ENCODE measurements at places on chromosomes 16 and 17.
A peak's percentile ranks its signal among the peaks of the same experiment; 100 is the strongest.

- no peak for DNase-seq
Observed at GRCh38 chr17:73462823-73463222, 151.0 kb upstream of the CDC42EP4 start.

GRCh38 chr17:8975091-8975725, 9.7 kb upstream of the PIK3R5 start:
- DNase-seq = no peak

- DNase-seq = no peak
Observed at GRCh38 chr16:67063008-67063407, 34.1 kb downstream of the CBFB start.

GRCh38 chr17:200586-200985, 19.1 kb upstream of the DOC2B start:
- DNase-seq = no peak

- no peak for DNase-seq
Observed at GRCh38 chr17:65558683-65559460, 2.6 kb downstream of the AXIN2 start.

- DNase-seq = peak; percentile 20
Observed at GRCh38 chr16:11405331-11406176, 60.3 kb downstream of the RMI2 start.

GRCh38 chr16:87297918-87298631, 19.1 kb downstream of the C16orf95 start:
- no peak for DNase-seq

GRCh38 chr17:4073983-4074830, 68.6 kb downstream of the ZZEF1 start:
- DNase-seq = no peak

- no peak for DNase-seq
Observed at GRCh38 chr16:80016731-80017326, 416.3 kb upstream of the MAF start.

DNA sequence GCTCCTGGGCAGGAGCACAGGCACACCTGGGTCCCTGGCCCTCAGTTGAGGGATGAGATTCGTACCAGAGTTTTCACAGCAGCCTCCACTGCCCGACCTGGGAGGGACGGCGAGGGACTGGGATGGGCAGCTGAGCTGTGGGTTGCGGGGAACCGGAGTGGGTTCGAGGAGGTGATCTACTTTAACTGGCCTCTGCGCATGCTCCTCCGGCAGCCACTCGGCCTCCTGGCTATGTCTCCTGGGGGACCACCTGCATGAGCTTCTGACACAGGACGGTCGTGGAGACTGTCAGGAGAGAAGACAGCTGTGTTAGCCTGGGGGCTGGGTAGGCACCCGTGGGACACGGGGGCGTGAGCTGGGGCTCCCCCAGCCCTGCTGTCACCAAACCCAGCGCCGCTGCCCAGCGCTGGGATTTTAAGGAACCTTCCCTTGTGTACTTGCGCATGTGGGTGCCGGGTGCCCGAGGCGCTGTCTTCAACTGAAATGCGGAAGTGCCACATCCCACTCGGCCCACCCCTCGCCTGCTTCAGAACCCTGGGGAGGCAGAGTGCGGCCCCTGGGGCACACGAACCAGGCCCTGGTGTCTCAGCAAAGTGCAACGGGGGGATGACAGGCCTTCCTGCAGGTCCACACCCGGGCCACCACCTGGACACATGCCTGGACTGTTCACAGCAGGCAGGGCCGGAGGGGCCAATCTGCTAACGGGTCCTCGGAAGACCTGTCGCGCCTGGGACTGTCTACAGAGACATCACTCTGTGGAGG, 36.4 kb downstream of the SLC7A5 start:
- no peak for DNase-seq

DNA sequence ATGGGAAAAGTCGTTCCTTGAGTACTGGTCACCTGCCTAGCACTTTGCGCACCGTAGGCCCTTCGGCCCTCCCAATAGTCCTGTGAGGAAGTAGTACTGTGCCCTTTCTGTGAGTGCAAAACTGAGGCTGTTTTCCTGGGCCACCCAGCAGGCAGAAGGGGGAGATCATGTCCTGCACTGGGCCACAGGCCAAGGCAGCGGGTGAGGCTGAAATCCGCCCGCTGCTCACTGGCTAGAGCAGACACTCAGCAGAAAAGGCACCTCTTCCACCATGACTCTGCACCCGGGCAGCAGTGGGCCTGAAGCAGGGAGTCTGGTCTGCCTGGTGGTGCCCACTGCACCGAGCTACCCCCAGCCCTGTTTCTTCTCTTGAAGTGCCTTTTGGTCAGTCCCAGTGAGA, 20.2 kb downstream of the METTL22 start:
- DNase-seq = no peak

- no peak for DNase-seq
Observed at GRCh38 chr16:73717266-73717974, 579.2 kb upstream of the PSMD7 start.

DNA sequence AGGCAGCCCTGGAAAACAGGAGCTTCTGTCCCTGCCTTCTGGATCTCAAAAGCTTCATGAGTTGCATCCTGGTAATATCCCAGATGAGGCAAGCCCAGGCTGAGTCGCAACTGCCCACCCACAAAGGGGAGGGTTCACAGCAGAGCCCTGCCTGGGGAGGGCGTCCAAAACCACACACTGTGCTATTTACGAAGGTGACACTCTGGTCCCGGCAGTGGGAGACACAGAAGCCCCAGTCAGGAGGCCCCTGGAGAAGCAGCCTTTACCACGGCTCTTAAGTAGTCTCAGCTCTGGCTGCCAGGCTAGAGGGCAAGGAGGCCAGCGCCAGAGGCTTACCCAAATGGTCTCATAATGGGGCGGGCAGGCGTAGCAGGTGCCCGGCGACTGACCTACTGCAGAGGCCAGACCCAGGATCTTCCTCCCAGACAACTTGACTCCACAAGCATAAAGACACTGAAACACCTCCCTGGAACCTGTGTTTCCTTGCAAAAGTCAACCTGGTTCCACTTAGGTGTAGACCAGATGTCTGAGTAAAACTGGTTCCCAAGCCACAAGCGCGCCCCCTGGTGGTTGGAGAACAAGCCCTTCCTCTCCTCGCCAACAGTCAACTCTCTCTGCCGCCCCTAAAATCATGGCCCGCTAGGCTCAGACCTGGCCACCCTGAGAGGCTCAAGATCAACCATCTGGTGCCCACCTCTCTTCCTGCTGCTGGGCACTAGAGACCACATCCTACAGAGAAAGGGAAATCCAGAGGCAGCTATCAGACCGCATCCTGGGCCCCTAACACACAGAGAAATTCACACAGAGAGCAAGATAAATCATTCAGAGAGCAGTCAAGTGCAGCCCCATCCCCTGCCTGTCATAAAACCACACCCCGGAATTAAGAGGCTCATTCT, 5.2 kb downstream of the AXIN2 start:
- DNase-seq = peak; percentile 61

GRCh38 chr17:32482568-32483320, 4.0 kb upstream of the CDK5R1 start:
- no peak for DNase-seq

DNA sequence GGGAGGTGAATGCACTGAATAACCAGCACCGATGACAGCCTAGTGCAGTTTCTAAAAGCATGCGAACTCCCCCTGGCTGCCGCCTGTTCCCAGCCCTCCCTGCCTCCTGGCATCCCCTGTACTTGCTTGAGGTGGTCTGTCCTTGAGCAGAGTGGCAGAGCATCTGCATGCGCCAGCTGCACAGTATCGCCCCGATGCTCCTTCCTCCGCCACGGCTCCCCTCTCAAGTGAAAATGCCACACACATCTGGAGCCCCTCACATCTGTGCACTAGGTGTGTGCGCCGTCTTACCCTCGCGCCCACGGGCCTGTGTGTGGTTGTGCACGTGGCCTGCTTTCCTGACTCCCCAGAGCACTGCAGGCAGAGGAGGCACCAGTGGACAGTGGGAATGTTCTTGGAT, 111.9 kb downstream of the CCDC182 start:
- no peak for DNase-seq

DNA sequence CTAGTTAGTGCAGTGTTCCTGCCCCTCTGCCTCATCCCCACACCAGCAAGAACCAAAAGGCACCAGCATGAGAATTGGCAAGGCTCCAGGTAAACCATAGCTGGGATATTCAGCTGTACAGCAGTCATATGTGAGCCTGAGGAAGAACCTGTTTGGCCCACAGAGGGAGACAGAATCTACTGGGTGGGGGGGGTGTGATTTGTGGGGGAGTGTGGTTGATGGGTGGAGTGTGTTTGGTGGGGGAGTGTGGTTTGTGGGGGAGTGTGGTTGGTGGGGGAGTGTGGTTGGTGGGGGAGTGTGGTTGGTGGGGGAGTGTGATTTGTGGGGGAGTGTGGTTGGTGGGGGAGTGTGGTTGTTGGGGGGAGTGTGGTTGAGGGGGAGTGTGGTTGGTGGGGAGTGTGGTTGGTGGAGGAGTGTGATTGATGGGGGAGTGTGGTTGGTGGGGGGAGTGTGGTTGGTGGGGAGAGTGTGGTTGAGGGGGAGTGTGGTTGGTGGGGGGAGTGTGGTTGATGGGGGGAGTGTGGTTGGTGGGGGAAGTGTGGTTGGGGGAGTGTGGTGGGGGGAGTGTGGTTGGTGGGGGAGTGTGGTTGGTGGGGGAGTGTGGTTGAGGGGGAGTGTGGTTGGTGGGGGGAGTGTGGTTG, 19.5 kb downstream of the MINK1 start:
- DNase-seq = peak; percentile 66

DNA sequence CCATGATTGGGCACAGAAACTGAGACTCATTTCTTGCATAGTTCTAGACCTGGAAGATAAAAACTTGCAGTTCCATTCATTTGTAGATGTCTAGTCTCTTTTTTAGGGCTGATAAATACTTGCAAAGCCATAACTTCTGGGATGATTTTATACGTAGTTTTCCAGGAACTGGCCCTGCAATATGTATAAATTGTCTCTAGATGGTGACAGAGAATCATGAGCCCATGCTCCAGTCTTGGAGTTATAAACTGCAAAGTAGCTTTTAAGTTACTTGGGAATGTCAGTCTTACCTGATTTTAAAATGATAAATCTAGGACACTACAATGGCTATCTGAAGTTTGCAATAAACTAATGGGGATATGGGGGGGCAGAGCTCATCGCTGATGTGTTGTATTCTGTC, 3.0 kb upstream of the ADAMTS18 start:
- peak; percentile 49 for DNase-seq

- no peak for DNase-seq
Observed at GRCh38 chr17:31391496-31391949, at the start of gene RAB11FIP4. RAB11FIP4 (plus strand) TSS chr17:31391675; CDS start chr17:31391853, 178 bp downstream.

GRCh38 chr17:82839617-82840292, at the start of gene ZNF750:
ZNF750 (minus strand) TSS chr17:82840022; CDS start chr17:82832454, 7,568 bp downstream.
- DNase-seq = no peak

GRCh38 chr17:55722742-55723487, at the start of gene TMEM100:
TMEM100 (minus strand) TSS chr17:55722864; CDS start chr17:55721070, 1,794 bp downstream.
- DNase-seq = peak; percentile 95

DNA sequence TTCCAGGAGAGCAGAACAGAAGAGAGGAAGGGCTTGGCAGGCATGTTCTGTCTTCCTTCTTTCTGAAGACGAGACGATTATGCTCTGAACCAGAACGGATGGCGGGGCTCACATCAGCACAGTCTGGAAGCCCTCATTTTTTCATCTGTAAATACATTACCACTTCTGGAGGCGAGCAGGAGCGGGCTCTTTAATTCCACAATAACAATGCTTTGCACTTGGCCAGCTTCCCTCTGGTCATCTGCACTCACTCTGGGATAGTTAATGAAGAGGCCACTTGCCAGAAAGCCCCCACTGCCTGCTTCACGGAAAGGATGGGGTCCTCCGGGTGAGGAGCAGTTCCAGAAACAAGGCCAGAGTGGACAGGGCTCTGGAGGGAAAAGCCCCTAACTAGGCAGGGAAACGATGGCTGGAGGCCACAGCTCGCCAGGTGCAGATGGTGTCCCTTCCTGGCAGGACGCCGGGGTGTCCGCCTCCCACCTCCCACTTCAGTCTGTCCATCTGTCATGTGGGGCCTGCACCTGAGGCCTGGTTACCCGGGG, 13.1 kb upstream of the BCAR1 start:
- DNase-seq = no peak

- DNase-seq = peak; percentile 41
Observed at GRCh38 chr16:8887952-8888560, 5.9 kb downstream of the LITAFD start.
